Stimulated activated naive CD8-positive, alpha-beta T cell treated with anti-CD3 and anti-CD28 coated beads, Interleukin-15, amount 100 ng/mL, for 72 hours (primary cell): ENCODE measurements at places on chromosomes 6 and 20.

DNA sequence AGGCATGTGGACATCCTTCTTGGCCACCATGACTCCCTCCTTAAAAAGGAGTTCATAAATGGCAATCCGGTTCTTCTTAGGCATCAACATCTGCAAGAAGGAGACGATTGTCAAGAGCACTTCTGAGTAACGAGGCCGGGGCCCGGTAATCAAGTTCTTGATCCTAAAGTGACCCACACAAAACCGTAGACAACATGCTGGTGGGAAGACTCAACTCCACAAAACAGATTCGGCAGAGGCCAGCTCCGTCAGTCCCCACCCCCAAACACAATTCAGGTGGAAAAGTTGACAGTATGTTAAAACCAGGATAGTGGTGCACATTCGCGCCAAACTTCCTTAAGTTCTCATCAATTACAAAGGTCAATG lies 754 bp downstream of the RPS10 start:
- no peak for DNase-seq

- no peak for DNase-seq
These were observed 551.0 kb upstream of the BTBD3 start for GRCh38 chr20:11366660-11367059.

- no peak for DNase-seq
These were observed 60.4 kb downstream of the SOBP start for GRCh38 chr6:107550241-107550840.

- peak; percentile 59 for DNase-seq
These were observed 32.3 kb downstream of the YTHDF1 start for GRCh38 chr20:63183422-63184146.

GRCh38 chr6:69888482-69889233 lies 22.3 kb downstream of the COL19A1 start:
- no peak for DNase-seq

GRCh38 chr20:43558412-43559146 lies at the start of gene SGK2:
Gene SGK2, plus strand, starts transcription at chr20:43559027. Its CDS starts 7,469 bp downstream, at chr20:43566496.
- DNase-seq = no peak
